Stimulated activated CD4-positive, alpha-beta T cell treated with anti-CD3 and anti-CD28 coated beads, Interleukin-15, amount 100 ng/mL, for 24 hours (primary cell): ENCODE measurements at places on chromosomes 5 and 9.

DNA sequence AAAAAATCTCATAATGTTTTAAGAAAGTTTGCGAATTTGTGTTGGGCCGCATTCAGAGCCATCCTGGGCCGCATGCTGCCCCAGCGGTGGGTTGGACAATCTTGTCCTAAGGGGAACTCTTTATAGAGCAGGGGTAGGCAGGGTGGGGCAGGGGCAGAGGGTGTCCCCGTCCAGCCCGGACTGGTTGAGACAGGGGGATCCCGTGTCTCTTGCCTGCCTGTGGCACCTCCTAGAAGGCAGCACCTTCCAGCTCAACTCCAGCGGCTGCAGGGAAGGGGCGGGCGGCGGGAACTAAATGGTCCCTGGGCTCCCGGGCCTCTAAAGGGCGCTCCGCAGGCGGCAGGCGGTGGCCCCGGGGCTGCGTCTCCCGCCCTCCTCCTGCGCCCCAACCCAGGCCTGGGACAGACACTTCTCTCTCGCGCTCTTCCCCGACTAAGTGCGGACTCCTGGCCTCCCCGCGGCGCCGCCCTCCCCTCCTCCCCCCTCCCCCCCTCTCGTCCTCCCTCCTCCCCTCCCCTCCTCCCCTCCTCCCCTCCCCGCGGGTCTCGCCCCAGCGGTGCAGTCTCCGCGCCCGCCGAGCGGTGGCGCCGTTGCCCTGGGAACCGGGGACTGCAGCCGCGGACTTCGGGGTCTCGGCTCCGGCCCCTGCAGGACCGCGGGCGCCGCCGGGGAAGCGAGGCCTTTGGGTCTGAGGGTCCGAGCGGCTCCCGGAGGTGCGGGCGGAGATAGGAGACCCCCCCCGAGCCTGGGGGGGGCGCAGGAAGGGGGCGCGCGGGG is 132.6 kb downstream of the MRPL36 start:
- DNase-seq, result peak; percentile 55

- DNase-seq, result no peak
Measured at GRCh38 chr5:27571681-27572080, 533.3 kb upstream of the CDH9 start.

DNA sequence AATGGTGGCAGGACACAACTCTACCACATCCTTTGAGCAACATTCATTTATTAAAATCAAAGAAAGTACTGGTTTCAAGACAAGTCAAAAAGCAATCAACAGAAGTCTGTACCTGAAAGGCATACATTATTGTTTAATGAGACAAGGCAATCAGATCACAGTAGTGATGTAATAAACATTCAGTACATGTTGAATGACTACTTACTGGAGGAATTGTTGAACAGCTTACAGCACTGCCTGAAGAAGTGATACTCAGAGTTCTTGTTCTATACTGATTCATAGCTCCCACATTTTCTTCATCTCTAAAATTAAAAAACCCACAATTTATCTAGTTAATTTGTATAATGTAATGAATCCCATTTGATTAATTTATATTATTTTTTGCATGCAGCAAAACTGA is 18.2 kb downstream of the RIOK2 start:
- no peak for DNase-seq

- no peak for DNase-seq
Measured at GRCh38 chr5:80622756-80623155, 31.7 kb upstream of the MSH3 start.

DNA sequence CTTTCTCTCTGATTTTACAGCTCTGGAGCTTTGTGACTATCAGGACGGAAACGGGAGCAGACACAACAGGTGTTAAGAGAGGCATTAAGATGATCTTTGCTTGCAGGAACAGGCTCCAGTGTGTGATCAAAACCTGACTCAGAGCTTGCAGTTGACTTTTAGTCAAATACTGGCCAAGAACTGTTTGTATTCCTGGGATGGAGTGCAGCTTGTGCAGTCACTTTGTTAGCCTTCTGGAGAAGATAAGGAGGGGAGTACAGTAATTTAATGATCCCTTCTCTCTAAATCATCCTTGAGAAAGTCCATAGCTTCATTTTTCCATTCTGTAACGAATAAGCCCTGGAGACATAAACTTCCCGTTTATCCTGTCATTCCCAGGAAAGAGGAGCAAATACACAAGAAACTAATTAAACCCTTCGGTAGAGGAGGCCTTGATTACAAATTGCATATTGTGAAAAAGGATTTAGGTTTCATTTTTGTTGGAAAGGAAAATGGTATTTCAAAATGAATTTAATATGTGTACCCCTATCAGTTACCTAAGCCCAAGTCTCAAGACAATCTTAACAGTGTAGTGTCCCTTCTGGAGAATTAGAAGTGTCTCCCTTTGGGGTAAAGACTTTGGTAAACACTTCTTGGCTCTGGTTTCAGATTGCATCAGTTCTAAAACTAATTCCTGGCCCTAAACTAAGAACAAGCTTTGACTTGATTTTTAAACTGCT is 3.1 kb upstream of the STOM start:
- DNase-seq, result no peak
